ENCODE measurements at places on chromosomes 12 and 14.

DNA sequence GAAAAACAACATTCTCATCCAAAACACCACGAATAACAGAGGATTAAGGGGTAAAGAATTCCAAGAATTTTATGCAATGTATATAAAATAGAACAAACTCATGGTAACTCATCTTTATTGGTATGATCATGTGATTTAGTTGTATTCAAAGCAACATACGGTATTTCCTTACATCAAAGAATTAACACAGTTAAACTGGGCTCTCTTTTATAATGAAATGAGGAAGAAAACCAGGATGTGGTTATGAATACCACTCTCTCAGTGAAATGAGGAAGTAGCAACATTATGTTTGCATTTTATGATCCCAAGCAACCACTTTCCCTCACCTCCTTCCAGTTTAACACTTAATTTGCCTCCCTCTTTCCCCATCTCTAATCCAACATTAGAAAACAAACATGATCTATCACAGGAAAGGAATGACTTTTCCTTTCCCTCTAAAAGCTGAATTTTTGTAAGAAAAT, 22.9 kb downstream of the SPTLC2 start:
- no peak for DNase-seq

DNA sequence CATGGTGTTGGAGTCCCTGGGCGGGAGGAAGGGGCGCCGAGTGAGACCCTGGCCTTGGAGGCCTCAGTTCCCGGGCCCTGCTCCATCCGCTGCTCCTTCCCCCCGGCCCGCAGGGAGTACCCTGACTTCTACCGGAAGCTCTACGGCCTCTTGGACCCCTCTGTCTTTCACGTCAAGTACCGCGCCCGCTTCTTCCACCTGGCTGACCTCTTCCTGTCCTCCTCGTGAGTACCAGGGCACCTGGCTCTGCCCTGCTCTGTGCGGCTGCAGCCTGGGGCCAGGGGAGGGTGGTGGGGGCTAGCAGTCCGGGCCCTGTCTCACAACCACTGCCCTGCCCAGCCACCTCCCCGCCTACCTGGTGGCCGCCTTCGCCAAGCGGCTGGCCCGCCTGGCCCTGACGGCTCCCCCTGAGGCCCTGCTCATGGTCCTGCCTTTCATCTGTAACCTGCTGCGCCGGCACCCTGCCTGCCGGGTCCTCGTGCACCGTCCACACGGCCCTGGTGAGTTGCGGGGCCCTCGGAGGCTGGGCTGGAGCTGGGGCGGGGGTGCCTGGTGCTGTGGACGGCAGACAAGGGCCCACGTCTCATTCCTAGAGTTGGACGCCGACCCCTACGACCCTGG, 7.0 kb downstream of the NOC4L start:
- DNase-seq = no peak

GRCh38 chr12:115407723-115408122, 723.7 kb upstream of the TBX3 start:
- DNase-seq = no peak

- DNase-seq = no peak
These were observed 37.4 kb downstream of the EPS8 start for GRCh38 chr12:15751741-15752140.

DNA sequence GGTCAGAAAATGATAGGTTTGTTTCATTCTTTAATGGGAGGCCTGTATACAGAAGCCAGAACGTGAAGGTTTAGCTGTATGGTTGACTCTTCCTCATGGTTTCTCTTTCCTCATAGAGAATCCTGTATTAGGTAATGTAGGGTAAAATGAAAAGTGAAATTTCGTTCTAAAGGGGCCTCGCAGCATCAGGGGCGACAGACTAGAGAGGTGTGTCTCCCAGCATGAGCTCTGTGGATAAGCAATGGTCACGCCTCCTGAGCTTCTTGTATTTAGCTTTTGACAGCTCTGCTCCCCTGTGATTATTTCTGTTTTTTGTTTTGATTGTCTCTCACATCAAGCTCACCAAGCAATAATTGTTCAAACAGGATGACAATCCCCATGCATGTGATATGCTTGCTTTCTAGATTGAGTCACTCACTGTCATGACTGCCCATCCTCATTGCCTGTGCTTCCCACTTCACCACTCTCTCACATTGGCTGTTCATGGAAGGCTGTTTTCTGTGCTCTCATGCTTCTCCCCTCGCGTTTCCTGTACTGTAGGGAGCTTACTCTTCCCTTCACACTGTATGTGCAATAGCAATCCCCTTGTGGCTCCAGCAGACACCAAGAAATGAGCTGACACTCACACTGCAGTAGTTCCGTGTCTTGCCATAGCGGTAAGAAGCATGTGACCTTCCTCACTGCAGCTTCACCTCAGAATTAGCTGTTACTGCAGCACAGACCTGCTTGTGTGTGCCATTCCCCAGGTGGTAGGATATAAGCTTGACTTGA, 44.0 kb downstream of the RAD52 start:
- no peak for DNase-seq

GRCh38 chr12:1080520-1081223, 89.6 kb downstream of the ERC1 start:
- DNase-seq = no peak

- DNase-seq = no peak
These were observed 114.3 kb downstream of the SLC15A5 start for GRCh38 chr12:16163146-16163545.

Measured in cerebellar nuclear complex (tissue), 1 donor.